Daoy (cell line): ENCODE measurements at places on chromosomes 2 and 18. TPM values are rescaled to one million over a fixed set of nuclear protein-coding genes. Genes with fewer than 3 reads are reported as not detected.

UGT1A10 gene
- 8.2 and 13.4 TPM in 2 replicates for total RNA-seq

GRCh38 chr18:13615432-13615861 lies 110.9 kb downstream of the FAM210A start:
- no peak for DNase-seq

DNA sequence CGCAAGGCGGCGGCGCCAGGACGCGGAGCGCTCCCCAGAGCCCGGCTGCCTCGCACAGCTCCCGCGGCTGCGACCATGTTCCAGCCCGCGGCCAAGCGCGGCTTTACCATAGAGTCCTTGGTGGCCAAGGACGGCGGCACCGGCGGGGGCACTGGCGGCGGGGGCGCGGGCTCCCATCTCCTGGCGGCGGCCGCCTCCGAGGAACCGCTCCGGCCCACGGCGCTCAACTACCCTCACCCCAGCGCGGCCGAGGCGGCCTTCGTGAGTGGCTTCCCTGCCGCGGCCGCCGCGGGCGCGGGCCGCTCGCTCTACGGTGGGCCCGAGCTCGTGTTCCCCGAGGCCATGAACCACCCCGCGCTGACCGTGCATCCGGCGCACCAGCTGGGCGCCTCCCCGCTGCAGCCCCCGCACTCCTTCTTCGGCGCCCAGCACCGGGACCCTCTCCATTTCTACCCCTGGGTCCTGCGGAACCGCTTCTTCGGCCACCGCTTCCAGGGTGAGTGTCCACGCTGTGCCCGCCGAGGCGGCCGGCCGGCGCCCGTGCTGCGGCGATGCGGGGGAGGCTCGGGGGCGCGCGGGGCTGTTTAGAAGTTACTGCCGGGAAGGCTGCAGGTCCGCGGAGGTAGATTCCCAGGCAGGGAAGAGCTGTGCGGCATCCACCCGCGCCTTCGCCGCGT lies 696 bp downstream of the EMX1 start:
- DNase-seq, result peak; percentile 27

DNA sequence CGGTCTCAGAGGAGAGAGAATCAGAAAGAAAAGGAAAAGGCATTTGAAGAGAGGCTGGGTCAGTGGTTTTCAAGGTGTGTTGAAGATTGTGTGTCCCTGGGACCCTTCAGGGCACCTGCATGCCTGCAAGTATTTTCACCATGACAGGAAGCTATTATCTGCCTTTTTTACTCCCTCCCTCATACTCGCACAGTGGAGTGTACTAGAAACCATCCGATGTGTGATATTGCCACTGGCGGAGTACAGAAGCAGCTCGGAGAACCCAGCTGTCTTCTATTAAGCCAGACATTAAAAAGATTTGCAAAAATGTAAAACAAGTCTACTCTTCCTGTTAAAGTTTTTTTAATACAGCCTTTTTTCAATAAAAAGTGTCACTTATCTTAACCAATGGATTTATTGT lies 33.7 kb upstream of the RFX8 start:
- no peak for DNase-seq

- DNase-seq, result peak; percentile 59
These were observed 909 bp downstream of the TGFA start for GRCh38 chr2:70552501-70553333.

GRCh38 chr2:224778474-224778877 lies 62.3 kb upstream of the CCDC195 start:
- DNase-seq, result peak; percentile 35

DNA sequence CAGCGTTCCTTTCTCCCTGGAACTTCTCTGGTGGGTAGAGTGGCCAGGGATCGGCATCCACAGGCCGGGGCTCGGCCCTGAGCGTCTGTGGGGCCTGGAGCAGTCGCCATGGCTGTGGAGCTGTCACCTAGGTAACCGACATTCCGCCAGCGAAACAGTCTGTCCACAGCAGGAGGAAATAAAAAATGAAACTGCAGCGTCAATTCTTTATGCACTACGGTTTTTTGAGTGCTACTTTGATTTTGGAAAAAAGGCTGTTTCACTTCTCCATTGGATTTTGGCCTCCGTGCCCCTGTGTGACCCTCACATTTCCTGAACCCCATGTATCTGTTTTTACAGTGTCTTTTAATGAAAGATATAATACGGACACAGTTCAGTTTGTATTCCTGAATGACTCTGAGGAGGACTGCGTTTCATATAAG lies 163.4 kb downstream of the LDLRAD4 start:
- DNase-seq, result peak; percentile 51

SANBR gene
- total RNA-seq, result 6.9 and 17.3 TPM in 2 replicates

DNA sequence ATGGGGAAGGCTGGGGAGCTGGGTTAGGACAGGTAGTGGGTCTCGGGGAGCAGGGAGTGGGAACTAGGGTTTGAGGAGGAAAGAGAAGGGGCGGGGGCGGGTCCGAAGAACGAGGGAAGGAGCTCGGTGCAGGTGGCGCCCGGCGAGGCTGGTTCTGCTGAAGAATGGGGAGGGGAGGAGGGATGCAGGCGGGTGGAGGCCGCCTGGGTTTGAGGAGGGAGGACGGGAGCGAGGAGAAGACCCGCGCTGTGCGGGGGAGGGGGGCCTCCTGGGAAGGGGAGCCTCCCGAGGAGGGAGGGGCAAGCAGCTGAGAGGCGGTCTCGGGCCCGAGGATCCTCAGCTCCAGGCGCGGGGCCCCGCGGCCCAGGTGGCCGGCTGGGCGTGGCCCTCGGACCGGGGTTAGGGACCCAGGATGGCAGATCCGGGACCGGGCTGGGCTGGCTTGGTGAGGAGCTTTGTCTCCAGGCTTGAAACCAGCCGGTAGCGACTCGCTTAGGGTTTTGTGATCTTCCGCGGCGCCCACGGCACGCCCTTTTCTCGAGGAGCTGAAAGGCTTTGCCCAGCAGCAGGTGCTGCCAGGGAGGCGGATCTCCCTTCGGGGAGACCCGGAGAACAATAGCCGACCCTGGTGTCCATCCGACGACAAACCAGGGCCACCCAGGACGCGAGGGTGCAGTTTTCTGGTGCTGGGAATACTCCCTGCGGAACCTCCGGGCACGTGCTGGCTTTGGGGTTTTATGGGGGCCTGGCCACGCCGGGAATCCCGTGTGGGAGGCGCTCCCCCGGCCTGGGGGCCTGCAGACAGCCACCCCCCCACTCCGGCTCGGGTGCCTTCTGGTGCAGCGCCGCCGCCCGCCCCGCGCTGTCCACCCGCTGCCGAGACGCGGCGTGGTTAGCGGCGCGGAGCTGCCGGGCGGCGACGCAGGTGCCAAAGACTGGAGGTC lies 1.4 kb downstream of the DPYSL5 start:
- no peak for DNase-seq

- DNase-seq, result no peak
These were observed 187.1 kb upstream of the PIK3C3 start for GRCh38 chr18:41767960-41768359.

TGFA gene
- total RNA-seq, result 5.8 and 6.6 TPM in 2 replicates

SLC8A1 gene
- total RNA-seq, result 5.3 and 9.0 TPM in 2 replicates

GRCh38 chr2:6967301-6967700 lies 50.1 kb downstream of the RNF144A start:
- DNase-seq, result no peak

DNA sequence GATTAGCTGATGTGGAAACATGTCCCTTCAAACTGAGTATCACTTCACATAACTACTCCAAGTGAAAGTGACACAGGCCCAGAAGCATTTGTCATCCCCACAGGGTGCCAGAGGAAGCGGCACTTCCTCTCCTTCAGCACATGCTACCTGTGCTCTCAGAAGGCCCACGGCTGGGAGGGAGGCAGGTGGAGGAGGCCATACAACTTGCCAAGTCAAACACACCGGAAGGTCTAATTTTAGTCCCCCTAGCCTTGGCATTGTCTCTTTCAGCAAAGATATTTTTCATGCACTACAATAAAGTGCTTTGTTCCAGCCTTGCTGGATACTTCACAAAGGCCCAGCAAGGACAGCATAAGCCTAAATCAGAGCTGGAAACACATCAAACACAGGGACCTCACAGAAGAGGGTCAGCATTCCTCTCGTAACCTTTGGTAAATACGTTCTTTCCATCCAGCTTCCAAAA lies 38.0 kb downstream of the VSNL1 start:
- DNase-seq, result no peak

FBXO11 gene
- total RNA-seq, result 16.4 and 48.1 TPM in 2 replicates

DNA sequence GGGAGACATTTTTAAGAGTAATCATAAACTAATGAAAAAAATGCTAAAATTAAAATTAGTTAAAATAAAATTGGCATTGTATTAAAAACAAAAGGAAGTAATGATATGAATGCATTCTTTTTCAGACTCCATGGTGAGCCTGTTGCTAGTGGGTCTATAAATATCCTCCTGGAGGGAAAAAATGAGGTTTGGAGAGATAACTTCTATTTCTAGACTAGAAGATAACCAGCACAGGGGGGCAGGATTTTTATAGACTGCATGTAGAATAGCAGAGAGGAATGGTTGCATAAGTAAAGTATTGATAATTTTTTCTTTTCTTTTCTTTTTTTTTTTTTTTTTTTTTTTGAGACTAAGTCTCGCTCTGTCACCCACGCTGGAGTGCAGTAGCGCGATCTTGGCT lies 835.8 kb upstream of the VRK2 start:
- no peak for DNase-seq

- no peak for DNase-seq
These were observed 120.4 kb downstream of the SLC5A7 start for GRCh38 chr2:108106731-108107130.

DNA sequence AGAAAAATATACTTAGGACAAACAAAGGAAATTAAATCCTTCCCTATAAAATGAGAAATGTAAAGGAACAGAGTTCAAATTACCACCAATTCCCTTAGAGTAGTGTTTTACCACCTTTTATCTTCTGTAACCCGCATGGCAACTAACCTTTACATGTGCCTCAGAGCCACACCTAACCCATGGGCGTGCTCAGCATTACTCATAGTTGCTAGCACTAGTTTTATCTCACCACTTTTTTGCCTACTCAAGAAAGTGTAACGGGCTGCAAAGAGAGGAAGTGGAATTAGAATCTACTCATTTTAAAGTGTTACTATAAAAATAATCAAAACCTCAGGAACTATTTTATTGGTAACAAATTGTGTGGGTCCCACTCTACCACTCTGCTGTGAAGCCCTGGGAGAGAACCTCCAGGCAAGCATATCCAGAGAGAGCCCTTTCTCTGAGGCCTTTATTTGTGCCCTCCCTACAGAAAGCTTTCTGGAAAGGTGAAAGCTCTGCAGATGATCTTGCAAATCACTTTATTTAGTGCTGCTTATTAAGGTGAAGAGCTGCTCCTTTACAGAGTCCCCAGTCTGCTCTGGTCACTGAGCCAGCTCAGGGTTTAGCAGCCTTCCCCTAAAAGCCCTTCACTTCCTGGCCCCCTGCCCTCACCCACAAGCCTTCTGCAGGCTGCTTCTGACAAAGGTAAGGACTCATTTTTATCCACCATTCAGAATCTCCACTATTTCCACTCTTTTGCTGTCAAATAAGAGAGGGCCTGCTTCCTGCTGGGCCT lies 98.8 kb downstream of the TRABD2A start:
- peak; percentile 41 for DNase-seq

GRCh38 chr2:66717218-66717905 lies 282.4 kb downstream of the MEIS1 start:
- peak; percentile 34 for DNase-seq

C2orf78 gene
- under 0.01 TPM in 1 of 2 replicates, not detected in the other for total RNA-seq

- DNase-seq, result no peak
These were observed 2.7 kb downstream of the CXCR4 start for GRCh38 chr2:136115183-136115761.

DNA sequence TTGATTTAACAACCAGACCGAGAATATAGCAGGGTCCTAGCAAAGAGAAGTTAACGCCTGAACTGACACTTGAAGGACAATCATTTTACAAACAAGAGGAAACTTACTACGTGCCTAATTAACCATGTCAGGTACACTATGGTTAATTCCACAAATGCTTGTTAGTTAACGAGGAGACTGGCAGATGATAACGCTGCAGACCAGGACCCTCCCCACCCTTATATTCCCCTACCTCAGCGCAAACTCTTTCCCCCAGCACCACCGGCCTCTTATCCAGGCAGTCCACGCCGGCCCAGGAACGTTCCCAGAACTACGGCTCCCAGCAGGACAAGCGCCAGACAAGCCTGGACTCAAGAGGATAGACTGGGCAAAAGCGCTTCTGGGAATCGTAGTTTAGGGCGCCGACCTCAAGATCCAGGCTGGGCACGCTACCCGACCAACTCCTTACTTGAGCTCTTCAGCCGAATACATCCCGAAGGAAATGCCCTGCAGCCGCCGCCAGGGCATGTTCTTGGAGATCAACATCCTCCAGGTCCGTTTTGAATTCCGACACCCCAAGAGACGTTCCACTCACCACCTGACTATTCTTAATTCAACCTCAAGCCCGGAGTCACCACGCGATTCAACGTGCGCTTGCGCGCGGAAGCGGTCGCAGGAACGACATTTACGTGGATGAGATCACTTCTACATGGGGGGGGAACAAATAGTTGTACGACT lies at the start of gene POLR1A:
TSS of gene POLR1A (minus strand) at position 635 of the 717 bp plus-strand sequence. CDS start at position 525, 110 bp downstream.
- DNase-seq, result peak; percentile 92

- DNase-seq, result no peak
These were observed 166.9 kb downstream of the MYO3B start for GRCh38 chr2:170344663-170345346.

- peak; percentile 29 for DNase-seq
These were observed 244.1 kb downstream of the NCKAP5 start for GRCh38 chr2:133324150-133324561.

- DNase-seq, result peak; percentile 55
These were observed 673.1 kb upstream of the VRK2 start for GRCh38 chr2:57373530-57373929.
